ENCODE measurements at places on chromosomes 2 and 18. TPM values are rescaled to one million over a fixed set of nuclear protein-coding genes. Genes with fewer than 3 reads are reported as not detected.

GRCh38 chr2:197140045-197140444 lies 170.5 kb downstream of the ANKRD44 start:
- no peaks in the 10 kb centered on the region for H3K27me3 ChIP-seq
- no peak for DNase-seq
- peaks cover 78% of the 10 kb centered on the region for H3K4me1 ChIP-seq
- H3K4me3 ChIP-seq, result no peak overlapping the region
- H3K36me3 ChIP-seq, result peaks cover 47% of the 10 kb centered on the region

DNA sequence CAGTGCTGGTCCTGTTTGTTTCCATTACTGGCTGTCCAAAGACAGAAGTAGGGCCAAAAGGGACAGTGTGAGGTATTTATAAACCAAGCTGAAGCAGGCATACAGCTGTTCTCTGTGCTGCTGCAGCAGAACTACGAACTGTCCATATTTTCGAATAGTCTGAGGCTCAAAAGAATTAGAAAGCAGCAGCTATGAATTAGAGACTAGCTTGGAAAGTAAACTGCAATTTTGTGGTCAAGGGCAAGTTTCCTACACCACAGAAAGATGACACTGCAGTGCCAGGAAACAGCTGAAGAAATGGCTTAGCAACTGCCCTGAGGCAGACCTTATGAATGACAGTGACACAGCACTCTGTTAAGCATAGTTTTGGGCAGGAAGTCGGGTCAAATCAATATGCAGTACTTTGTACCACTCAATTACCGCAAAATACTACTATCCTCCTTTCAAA lies 125.3 kb downstream of the TMEM131 start:
- no peak overlapping the region for H3K4me3 ChIP-seq
- peak overlapping the region; percentile 21 for H3K27ac ChIP-seq
- H3K36me3 ChIP-seq, result peaks cover 12% of the 10 kb centered on the region
- no peaks in the 10 kb centered on the region for H3K27me3 ChIP-seq

GRCh38 chr2:225842939-225843338 lies 443.4 kb downstream of the NYAP2 start:
- DNase-seq, result no peak
- no peaks in the 10 kb centered on the region for H3K4me1 ChIP-seq
- no peak overlapping the region for H3K27ac ChIP-seq
- no peaks in the 10 kb centered on the region for H3K27me3 ChIP-seq

DNA sequence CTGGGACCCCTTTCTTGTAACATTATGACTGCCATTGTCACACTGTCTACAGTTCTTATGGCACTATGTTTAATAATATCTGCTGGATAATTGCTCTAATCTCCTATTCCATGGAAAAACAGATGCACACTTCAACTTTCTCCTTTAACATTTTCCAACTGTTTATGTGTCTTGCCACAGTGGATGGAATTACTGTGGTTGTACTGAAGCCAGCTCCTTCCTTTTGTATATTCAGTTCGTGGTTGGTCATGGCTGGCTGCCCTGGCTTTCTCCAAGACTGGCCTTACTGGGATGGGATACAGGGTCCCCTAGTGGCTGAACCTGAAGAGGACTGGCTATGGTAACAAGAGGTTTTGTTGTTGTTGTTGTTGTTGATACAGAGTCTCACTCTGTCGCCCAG lies 113.9 kb downstream of the SS18 start:
- H3K4me3 ChIP-seq, result no peak overlapping the region
- no peak overlapping the region for H3K27ac ChIP-seq
- peaks cover 3% of the 10 kb centered on the region for H3K4me1 ChIP-seq
- DNase-seq, result no peak
- no peaks in the 10 kb centered on the region for H3K27me3 ChIP-seq
- H3K36me3 ChIP-seq, result no peaks in the 10 kb centered on the region

GRCh38 chr2:67572721-67573435 lies 175.7 kb downstream of the ETAA1 start:
- H3K4me3 ChIP-seq, result no peak overlapping the region
- H3K36me3 ChIP-seq, result no peaks in the 10 kb centered on the region
- no peaks in the 10 kb centered on the region for H3K27me3 ChIP-seq
- H3K4me1 ChIP-seq, result no peaks in the 10 kb centered on the region

DNA sequence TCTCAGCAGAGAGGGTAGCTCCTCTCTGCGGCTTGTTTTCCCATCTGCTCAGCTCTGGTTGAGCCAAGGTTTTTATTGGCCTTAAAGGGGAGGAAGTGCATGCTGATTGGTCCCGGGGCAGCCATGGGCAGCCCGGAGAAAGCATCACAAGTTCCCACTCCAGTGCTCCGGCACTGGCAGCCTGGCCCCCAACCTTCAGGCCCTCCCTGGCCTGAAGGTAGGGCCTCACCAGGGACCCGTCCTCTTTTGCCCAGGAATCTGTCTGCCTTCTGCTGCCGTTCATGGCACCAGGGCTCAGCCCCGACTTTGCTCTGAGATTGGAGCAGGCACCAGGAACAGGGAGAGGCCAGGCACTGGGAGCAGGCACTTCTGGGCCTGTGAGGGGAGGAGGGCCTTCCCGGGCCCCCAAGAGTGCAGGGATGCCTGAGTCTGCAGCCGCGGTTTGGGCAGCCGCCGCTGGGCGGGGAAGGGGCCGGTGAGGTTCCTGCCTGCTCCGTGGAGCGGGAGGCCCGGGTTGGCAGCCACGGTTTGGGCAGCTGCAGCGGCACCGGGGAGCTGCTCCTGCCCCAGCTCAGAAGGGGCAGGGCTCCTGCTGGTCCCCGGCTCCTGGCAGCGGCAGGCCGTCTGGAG lies 17.5 kb upstream of the ILKAP start:
- no peak for DNase-seq
- H3K36me3 ChIP-seq, result no peaks in the 10 kb centered on the region
- H3K27ac ChIP-seq, result no peak overlapping the region
- no peaks in the 10 kb centered on the region for H3K4me1 ChIP-seq
- peak overlapping the region; percentile 19 for H3K4me3 ChIP-seq

DNA sequence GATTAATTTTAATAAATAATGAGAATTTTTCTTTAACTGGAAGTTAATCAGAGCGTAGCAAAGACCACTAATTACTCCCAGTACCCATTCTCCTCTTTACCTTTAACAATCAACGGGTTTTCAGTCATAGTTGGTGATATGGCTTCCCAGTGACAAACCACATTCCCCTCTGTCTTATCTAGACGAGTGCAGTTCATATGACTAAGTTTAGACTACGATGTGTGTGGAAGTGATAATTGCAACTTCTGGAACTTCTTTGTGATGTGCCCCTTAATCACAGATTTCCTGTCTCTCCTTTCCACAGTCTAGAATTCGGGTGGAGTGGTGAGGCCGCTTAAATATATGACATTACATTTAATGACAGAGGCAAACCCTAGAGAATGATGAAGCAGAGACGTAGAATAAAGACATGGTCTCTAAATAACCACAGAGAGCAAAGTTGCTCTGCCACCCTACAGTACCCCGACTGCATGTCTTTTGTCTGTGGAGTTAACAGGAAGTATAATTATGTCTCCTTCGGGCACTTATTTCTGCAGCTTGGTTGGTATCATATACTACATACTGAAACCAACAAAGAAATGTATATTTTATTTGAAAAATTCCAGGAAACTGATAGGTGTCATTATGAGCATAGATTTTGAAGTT lies 693.3 kb upstream of the CDH7 start:
- no peak overlapping the region for H3K27ac ChIP-seq
- DNase-seq, result no peak
- no peak overlapping the region for H3K4me3 ChIP-seq
- no peaks in the 10 kb centered on the region for H3K36me3 ChIP-seq

DNA sequence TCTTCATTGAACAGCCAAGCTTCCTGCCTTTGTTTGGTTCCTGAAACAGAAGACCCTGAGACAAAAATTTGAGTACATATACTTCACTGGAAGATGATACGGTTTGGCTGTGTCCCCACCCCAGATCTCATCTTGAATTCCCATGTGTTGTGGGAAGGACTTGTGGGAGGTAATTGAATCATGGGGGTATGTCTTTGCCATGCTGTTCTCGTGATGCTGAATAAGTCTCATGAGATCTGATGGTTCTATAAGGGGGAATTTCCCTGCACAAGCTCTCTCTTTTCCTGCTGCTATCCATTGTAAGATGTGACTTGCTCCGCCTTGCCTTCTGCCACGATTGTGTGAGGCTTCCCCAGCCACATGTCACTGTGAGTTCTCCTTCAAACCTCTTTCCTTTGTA lies 76.5 kb downstream of the BABAM2 start:
- no peaks in the 10 kb centered on the region for H3K27me3 ChIP-seq
- H3K4me3 ChIP-seq, result no peak overlapping the region
- H3K4me1 ChIP-seq, result peaks cover 65% of the 10 kb centered on the region
- DNase-seq, result no peak
- peak overlapping the region; percentile 21 for H3K27ac ChIP-seq
- peaks cover 49% of the 10 kb centered on the region for H3K36me3 ChIP-seq

- H3K4me1 ChIP-seq, result no peaks in the 10 kb centered on the region
- DNase-seq, result no peak
- H3K36me3 ChIP-seq, result no peaks in the 10 kb centered on the region
- no peak overlapping the region for H3K4me3 ChIP-seq
Observed at GRCh38 chr18:57931038-57931437, 113.0 kb upstream of the NEDD4L start.

DNA sequence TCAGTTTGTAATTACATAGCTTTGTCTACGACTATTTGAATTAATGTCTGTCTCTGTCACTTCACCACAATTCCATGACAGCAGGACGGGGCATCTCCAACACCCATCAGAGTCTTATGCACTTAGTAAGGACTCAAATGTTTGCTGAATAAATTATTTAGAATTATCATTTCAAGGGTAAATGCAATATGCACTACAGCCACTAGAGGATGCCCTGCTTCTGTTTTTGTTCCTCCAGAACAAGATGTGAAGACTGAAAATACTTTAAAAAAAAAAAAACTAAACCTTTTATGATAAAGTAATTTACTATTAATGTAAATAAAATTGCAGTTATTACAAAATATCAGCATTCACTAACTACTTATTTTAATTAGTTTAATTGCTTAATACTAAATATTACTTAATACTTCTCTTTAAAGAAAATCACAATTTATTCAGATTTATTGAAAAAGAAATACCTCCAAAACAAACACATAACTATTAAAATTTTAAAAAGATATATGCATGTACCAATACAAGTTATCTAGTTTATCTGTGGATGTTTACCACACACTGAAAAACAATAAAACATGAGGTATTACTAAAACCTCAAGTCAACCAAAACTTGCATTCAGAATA lies 3.2 kb downstream of the PIGN start:
- H3K27ac ChIP-seq, result no peak overlapping the region
- peak; percentile 63 for DNase-seq
- H3K4me1 ChIP-seq, result peaks cover 19% of the 10 kb centered on the region

GRCh38 chr2:215979620-215980019 lies 33.7 kb downstream of the MREG start:
- no peak overlapping the region for H3K4me3 ChIP-seq
- H3K4me1 ChIP-seq, result peaks cover 20% of the 10 kb centered on the region
- H3K27ac ChIP-seq, result no peak overlapping the region
- DNase-seq, result no peak
- peaks cover 6% of the 10 kb centered on the region for H3K36me3 ChIP-seq

DNA sequence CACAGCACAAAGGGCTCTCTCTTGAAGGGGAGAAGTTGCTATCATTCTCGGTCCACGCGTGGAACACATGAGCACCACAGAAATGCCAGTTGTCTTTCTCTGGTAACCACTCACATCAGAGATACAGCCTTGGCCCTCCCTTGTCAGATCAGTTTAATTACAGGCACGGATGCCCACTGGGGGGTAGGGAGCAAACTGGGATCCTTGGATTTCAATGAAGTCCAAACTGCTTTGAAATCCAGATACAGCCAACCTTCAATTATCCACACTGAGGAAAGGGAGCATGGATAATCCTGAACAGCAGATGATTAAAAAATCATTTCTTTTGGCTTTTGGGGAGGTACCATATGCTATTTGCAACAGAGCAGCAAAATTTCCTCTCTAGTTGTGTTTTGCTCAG lies 63.7 kb upstream of the DAPL1 start:
- DNase-seq, result no peak
- H3K4me1 ChIP-seq, result no peaks in the 10 kb centered on the region
- H3K27me3 ChIP-seq, result peaks cover 5% of the 10 kb centered on the region
- no peak overlapping the region for H3K27ac ChIP-seq
- no peak overlapping the region for H3K4me3 ChIP-seq

GRCh38 chr2:69604836-69605235 lies 38.7 kb downstream of the AAK1 start:
- no peak overlapping the region for H3K4me3 ChIP-seq
- H3K4me1 ChIP-seq, result peaks cover 88% of the 10 kb centered on the region
- peaks cover 52% of the 10 kb centered on the region for H3K36me3 ChIP-seq
- H3K27me3 ChIP-seq, result no peaks in the 10 kb centered on the region
- peak overlapping the region; percentile 18 for H3K27ac ChIP-seq

- DNase-seq, result no peak
- H3K27me3 ChIP-seq, result no peaks in the 10 kb centered on the region
- H3K27ac ChIP-seq, result no peak overlapping the region
- H3K4me1 ChIP-seq, result no peaks in the 10 kb centered on the region
- no peak overlapping the region for H3K4me3 ChIP-seq
Observed at GRCh38 chr2:229287823-229288222, 16.7 kb upstream of the PID1 start.

DNA sequence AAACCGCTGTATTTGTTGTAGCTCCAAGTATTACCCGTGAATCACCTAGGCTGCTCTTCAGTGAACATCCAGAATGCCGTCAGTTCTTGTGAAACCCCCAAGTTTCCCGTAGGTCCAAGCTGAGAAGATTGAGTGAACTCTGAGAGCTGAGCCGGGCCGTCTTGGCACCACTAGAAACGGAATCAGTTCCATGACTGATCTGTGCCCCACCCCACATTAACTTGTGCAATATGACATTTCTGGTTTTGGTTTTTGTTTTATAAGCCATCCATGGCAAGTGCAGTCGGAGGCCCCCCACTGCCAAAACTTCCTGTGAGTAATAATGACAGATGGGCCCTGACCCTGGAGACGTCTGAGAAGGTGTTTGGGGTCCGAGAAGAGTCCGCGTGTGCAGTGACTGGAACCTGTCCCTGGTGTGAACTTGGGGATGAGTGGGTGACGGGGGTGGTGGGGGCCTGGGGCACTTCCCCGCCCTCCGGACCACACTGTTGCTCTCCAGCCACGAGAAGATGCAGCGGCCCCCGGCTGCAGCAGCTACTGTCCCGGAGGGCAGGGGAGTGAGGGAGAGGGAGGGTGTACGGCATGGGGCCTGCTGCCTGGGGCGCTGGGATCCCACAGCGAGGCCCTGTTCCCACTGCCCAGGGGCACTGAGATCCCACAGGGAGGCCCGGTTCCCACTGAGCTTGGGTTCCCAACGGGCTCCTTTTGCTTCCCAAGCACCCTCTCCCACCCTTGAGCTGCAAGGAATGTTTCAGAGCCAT lies 26.5 kb downstream of the NFATC1 start:
- peaks cover 46% of the 10 kb centered on the region for H3K36me3 ChIP-seq
- H3K27me3 ChIP-seq, result no peaks in the 10 kb centered on the region
- peaks cover 32% of the 10 kb centered on the region for H3K4me1 ChIP-seq
- no peak for DNase-seq

GRCh38 chr2:234949762-234950434 lies 1.9 kb upstream of the SH3BP4 start:
- peak overlapping the region; percentile 27 for H3K4me3 ChIP-seq
- DNase-seq, result no peak
- H3K27ac ChIP-seq, result no peak overlapping the region
- H3K4me1 ChIP-seq, result peaks cover 2% of the 10 kb centered on the region
- H3K36me3 ChIP-seq, result no peaks in the 10 kb centered on the region

GRCh38 chr2:181848261-181848886 lies 43.2 kb upstream of the ITPRID2 start:
- DNase-seq, result no peak
- no peak overlapping the region for H3K4me3 ChIP-seq
- H3K36me3 ChIP-seq, result no peaks in the 10 kb centered on the region
- no peaks in the 10 kb centered on the region for H3K4me1 ChIP-seq
- H3K27me3 ChIP-seq, result peaks cover 4% of the 10 kb centered on the region

Gene PROM2
- 0.47 TPM for total RNA-seq

Gene GPBAR1
- total RNA-seq, result 0.16 TPM

Gene PROKR1
- not detected for total RNA-seq

Gene HOXD12
- not detected for total RNA-seq

Gene IL36A
- total RNA-seq, result not detected

Gene MEP1B
- not detected for total RNA-seq

Gene ZBTB14
- 25.5 TPM for total RNA-seq

Gene ELOA2
- total RNA-seq, result not detected

Gene SGPP2
- total RNA-seq, result 2.8 TPM

All from activated CD8-positive, alpha-beta T cell treated with anti-CD3 and anti-CD28 coated beads for 36 hours (primary cell).